ENCODE measurements at places on chromosomes 13 and 19.
A peak's percentile ranks its signal among the peaks of the same experiment; 100 is the strongest.

GRCh38 chr13:59398127-59398526 is 765.6 kb downstream of the DIAPH3 start:
- no peak for DNase-seq

DNA sequence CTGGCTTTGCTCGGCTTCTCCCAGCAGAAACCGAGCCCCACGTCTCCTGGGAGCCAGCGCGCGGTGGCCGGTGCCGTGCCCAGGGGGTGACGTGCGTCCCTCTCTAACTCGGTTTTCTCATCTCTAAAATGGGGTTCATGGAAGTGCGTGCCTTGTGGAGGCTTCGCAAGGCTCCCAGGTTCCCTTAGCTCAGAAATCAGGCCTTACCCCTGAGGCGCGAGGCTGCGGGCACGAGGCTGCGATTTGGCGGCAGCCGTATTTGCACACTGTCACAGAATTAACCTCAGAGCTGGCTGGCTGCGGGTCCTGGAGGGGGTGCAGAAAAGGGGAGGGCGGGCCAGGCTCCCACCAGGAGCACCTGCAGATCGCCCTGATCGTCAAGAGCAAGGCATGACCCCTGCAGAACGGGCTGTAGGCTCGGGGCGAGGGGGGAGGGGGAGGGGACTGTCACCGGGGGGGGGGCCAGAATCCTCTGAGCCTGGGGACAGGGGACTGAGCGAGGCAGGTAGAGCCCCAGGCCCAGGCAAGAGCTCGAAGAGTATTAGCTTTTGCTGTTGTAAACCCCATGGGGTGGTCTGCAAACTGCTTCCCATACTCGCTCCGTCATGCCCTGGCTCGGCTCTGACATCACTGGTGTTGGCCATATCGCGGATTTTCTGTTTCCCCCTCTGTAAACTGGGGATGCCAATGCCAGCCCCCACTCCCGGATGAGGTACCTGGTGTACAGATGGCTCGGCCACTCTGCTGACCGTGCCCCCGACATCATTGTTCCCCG is 62.2 kb downstream of the CCNE1 start:
- no peak for DNase-seq

GRCh38 chr13:35617420-35617819 is 140.9 kb upstream of the MAB21L1 start:
- DNase-seq: no peak

- DNase-seq: no peak
These were observed 17.4 kb downstream of the CHST8 start for GRCh38 chr19:33639035-33639681.

GRCh38 chr13:56352901-56353300 is 787.8 kb upstream of the PRR20A start:
- no peak for DNase-seq

GRCh38 chr19:46840498-46840942 is 10.1 kb downstream of the AP2S1 start:
- DNase-seq: peak; percentile 78

- peak; percentile 69 for DNase-seq
These were observed 186.2 kb upstream of the GPR12 start for GRCh38 chr13:26946684-26947343.

- DNase-seq: no peak
These were observed 1.7 kb downstream of the SLC7A1 start for GRCh38 chr13:29593605-29594297.

DNA sequence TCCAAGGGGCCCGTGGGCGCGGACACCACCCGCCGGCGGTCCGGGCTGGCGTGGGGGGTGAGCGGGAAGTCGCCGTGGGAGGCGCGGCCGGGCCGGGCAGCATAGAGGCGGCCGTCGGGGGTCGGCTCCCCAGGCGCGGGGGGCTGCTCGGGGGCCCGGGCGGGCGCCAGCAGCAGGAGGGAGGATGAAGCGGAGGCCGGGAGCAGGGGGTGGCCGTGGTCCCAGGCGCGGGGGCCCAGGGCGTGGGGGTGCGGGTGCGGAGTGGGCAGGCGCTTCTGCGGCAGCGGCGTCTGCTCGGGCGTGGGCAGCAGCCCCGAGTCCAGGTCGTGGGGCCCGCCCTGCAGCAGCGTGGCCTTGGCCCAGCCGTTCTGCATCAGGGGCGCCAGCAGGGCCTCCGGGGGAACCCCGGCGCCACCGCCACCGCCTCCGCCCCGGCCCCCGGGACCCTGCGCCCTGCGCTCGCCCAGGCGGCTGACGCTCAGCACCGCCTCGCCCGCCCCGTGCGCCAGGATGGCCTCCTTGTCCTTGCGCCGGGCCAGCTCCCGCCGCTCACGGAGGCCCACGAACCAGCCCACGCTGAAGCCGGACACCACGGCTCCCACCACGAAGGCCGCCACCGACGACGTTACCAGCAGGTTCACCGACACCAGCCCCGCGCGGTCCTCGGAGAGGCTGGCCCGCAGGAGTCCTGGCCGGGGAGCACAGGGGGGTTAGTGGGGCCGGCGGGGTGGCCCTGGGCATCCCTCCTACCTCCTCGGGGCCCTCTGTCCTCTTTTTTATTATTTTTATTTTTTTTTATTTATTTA is 4.2 kb upstream of the LRG1 start:
- no peak for DNase-seq

GRCh38 chr13:89401264-89401675 is 1730.1 kb downstream of the SLITRK5 start:
- DNase-seq: no peak

DNA sequence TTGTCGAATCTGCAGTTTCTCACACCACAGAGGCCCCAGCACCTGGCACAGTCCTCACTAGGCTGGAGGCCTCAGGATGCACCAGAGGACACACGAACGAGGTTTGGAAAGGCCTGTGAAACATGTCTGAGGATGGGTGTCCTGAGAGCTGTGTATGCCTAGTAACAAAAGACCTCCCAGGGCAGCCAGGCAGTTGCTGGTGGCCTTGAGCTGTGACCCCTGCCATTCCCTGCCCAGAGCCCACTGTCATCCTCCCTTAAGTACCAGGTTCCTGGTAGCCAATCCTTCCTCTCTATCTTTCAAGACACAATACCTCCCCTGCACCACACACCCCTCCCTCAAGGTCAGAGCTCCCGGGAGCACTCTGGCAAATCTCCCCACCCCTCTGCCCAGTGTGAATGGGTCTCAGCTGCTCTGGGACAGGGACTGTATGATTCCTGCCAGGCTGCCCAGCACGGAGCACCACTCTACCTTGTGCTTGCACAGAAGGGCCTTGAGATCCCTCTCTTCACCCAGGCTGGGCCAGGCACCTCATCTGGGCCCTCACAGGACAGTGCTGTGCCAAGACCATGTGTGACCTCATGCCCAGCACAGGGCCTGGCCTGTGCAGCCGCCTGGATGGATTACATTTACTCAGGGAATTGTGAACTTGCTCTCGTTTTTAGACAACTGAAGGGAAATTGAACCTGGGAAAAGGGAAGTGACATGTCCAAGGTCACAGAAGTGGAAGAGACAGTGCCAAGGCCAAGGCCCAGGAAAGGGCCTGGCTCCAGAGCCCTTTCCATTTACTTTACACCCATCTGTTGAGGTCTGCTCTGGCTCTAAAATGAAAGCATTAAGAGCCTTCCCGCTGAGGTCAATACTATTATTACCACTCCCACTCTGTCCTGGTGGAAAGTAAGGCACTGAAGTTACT is 2.2 kb downstream of the ZNF787 start:
- no peak for DNase-seq

GRCh38 chr13:32376642-32377415 is 51.1 kb downstream of the N4BP2L1 start:
- no peak for DNase-seq

- peak; percentile 78 for DNase-seq
These were observed 3.5 kb upstream of the NAPSA start for GRCh38 chr19:50368649-50369570.

DNA sequence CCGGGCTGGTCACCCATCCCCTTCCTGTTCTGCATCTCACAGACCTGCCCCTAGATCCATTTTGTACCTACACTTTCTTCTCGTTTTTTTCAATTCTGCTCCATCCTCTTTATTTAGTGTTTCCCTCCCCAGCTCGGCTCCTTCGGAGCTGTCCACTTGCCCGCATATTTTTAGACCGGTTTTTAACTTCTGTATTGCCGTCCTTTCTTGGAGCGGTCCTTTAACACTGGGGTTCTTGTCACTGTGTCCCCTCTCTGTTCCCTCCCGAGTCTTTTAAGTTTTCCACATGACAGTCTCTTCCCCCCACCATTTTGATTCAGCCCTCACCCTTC is 1.7 kb downstream of the ARHGAP35 start:
- no peak for DNase-seq

DNA sequence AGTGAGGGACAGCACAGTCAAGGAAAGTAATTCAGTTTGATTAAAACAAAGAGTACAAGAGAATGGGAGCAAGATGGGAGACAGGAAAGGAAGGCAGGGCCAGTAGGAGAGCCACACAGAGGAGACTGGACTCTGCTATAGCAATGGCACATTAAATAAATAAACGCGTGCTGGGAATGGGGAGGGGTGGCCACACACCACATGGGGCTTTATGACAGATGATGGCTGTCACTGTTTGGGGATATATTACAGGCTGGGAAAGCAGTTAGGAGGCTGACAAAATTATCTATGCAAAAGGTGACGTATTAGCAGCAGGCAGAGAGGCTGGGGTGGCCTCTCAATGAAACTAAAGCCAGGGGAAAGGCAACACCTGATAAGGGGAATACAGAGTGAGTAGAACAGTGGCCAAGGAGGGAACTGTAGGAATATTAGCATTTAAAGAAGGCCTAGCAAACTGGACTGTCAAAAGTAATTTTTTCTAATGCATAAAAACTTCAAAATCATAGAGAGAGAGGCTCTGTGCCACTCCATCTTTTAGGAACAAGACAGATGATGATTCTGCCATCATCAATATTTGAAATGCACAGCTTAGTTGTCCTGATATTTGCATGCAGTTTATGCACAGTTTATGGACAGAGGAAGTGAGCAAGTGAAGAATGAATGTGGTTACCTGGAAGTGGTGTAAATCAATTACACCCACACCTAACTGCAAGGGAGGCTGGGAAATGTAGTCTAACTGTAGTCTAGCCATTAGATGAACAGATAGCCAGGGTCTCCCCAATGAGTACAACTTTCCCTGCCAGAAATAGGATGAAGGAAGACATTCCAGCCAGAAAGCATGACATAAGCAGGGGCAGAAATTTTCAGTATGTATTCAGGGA is 346.5 kb downstream of the FOXO1 start:
- no peak for DNase-seq

DNA sequence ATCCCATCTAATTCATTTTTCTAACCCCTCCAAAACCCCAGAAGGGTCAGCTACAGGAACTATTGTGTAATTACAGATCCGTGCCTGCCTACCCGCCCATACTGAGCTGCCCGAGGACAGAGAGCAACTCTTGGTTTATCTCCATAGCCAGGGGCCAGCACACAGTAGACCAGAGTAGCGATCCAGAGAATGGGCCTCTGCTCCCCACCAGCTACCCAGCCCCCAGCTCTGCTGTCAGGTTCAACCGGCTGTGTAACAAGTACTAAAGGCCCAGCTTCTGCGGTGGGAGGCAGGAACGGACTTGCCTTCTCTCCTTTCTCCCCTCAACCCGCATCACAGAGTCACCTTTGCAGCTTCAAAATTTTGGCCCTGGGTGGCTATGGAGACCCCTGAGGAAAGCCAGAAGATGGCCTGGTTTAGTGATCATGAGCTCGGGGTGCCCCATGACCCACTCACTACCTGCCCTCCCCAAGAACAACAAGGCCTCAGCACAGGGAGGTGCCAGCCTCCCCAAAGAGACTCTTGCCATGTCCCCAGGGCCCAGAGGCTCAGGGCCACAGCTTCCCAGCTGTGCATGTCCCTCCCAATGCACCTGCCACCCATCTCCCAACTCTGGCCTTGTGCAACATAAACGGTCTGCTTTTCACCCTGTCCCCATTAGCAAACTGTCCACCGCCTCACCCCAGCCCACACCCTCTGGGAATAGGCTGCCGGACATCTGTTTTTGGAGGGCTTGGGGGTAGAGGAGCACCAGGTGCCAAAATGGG is 5.7 kb downstream of the CALM3 start:
- DNase-seq: peak; percentile 1

DNA sequence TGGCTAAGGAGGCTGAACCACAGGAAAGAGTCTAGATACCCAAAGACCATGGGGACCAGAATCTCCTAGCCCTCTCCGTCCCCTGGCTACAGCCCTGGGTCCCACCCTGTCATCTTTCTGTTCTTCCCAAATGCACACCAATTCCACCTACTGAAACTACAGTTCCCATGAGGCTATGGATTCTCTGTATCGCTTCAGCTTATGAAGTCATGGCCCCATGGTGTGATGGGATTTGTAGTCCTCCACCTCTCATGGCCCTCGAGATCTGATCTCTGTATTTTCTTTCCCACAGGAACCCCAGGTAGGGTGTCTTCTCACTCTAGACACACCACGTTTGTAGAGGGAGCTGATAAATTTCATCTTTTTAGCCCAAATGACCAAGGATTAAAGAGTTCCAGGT is 11.8 kb downstream of the PTPRH start:
- no peak for DNase-seq

DNA sequence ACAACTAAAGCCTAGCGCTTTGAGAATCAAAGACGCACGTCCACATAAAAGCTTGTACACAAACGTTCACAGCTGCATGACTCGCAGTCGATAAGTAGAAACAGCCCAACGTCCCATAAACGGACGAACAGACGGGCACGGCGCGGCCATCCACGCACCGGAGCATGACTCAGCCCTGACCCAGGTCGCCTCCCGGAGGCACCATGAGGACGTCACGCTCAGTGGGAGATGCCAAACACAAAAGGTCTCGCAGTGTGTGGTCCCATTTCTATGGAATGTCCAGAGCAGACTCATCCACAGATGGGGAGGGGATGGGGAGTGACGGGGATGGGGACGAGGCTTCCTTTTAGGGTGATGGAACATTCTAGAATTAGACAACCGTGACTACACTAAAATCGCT is 9.4 kb downstream of the POLRMT start:
- no peak for DNase-seq

GRCh38 chr19:9431475-9431874 is 3.9 kb downstream of the ZNF266 start:
- no peak for DNase-seq

All from GM13977 (cell line).